H7 (cell line): ENCODE measurements at places on chromosomes 1 and 21. TPM values are rescaled to one million over a fixed set of nuclear protein-coding genes. Genes with fewer than 3 reads are reported as not detected.

DR1 gene
- 106 and 117 TPM in 2 replicates for total RNA-seq

VASH2 gene
- 50.9 and 74.6 TPM in 2 replicates for total RNA-seq

DNA sequence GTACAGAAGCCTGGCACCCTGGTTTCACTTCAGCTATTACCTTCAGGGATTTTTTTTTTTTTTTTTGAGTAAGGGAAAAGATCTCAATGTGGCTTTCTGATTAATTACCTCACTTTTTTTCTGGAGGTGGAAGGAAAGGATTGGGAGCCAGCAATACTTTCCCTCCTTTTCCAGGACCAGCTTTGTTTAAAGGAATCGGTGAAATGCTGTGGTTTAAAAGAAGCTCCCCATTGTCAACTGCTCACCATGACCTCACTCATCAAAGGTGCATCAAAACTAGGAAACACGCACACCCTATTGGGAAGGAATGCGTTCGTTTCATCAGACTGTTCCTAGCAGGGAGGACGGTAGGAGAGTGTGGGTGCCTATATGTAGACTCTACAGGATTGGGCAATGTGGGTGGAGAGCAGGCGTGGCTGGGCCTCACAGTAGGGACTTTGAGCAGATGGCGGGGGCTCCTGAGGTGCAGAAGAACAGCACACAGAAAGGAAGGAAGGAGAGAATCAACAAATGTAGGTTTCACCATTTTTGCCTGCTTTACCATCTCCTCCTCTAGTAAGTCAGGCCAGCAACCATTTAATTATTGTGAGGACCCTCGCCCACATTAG, 13.0 kb downstream of the PHGDH start:
- no peak for DNase-seq

- DNase-seq, result no peak
Observed at GRCh38 chr1:172897738-172898137, 153.0 kb downstream of the TNFSF18 start.

GRCh38 chr1:241639623-241640148, 483 bp downstream of the CHML start:
- peak; percentile 71 for DNase-seq

GRCh38 chr21:16179773-16180172, 450.0 kb downstream of the USP25 start:
- DNase-seq, result no peak

DNA sequence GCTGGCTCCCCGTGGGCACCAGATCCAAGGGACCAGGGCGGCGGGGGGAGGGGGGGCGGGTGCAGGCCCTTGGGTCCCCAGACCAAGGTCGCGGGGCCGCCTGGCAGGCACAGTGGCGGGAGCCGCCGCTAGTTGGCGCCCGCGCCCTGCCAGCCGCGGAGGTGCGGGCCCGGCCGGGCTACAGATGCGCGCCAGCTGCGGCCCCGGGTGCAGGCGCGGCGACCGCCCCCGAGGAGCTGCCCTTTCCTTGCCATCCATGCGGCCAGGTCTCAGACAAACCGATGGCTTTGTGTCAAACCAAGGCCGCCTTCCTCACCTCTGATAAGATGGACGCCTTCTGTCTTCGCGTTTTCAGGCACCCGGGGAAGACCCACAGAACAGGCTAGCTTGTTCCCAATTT, 2.2 kb upstream of the RUNX3 start:
- peak; percentile 98 for DNase-seq

GRCh38 chr1:18557621-18558465, 72.8 kb upstream of the PAX7 start:
- peak; percentile 79 for DNase-seq

GRCh38 chr1:230425252-230426091, 660 bp downstream of the PGBD5 start:
- DNase-seq, result peak; percentile 73
